Stimulated activated CD4-positive, alpha-beta T cell treated with anti-CD3 and anti-CD28 coated beads, TNF-alpha, amount 100 ng/mL, for 1 hour (primary cell): ENCODE measurements at places on chromosomes 3 and 15.

- DNase-seq, result no peak
Observed at GRCh38 chr3:111913163-111913763, 54.2 kb downstream of the PHLDB2 start.

- DNase-seq, result no peak
Observed at GRCh38 chr3:29475305-29475840, 194.5 kb downstream of the RBMS3 start.

- DNase-seq, result no peak
Observed at GRCh38 chr3:126770096-126770495, 66.1 kb downstream of the CHCHD6 start.

GRCh38 chr3:105798381-105798934, 70.4 kb downstream of the CBLB start:
- DNase-seq, result no peak

GRCh38 chr15:68658151-68658550, 79.4 kb downstream of the CORO2B start:
- DNase-seq, result no peak

DNA sequence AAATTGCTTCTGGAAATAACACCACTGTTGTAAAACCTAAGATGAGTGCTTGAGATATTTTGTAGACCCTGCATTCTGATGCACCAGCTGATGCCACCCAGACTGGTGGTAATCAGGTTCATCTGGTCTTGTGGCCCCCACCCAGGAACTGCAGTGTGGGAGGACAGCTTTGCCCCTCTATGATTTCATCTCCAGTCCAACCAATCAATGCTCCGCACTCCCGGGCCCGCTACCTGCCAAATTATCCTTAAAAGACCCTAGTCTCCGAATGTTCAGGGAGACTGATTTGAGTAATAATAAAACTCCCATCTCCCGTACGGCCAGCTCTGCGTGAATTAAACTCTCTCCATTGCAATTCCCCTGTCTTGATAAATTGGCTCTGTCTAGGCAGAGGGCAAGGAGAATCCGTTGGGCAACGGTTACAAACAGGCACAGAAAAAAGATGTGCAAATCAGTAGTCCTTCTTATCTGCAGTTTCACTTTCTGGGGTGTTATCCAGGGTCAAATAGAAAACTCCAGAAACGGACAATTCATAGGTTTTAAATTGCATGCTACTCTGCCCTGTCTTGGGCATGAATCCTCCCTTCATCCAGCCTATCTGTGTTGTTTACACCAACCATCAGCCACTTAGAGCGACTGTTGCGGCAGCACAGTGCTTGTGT, 29.2 kb upstream of the TRPM1 start:
- no peak for DNase-seq

GRCh38 chr3:99373088-99373845, 265.1 kb upstream of the COL8A1 start:
- DNase-seq, result no peak

DNA sequence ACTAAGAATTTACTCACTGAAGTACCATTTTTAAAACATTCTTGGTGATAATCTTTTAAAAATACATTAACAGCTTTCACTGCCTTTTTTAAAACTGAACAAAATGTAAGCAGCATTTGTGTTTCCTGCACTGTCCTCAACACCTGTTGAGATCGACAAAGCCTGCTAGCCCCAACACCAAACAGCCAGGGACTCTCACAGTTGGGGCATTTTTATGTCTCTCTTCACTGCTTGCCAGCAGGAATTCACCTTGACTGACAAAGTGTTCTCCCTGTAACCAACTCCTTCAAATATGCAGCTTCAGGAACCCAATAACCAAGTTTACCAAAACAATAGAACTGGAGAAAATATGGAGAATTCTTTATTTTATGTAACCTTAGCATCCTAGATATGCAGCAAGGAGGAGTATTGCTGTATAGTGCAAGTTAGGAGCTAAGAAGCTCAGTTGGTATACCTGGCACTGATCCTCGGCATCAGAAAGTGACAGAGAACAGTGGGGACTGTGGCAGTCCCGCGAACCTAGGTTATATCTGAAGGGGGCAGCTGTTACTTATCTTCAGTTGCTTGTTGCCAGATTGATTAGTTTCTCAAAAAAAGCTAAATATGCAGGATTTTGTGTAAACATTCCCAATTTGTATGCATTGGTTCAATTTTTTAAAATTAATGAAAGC, 223.6 kb downstream of the CDIN1 start:
- no peak for DNase-seq

DNA sequence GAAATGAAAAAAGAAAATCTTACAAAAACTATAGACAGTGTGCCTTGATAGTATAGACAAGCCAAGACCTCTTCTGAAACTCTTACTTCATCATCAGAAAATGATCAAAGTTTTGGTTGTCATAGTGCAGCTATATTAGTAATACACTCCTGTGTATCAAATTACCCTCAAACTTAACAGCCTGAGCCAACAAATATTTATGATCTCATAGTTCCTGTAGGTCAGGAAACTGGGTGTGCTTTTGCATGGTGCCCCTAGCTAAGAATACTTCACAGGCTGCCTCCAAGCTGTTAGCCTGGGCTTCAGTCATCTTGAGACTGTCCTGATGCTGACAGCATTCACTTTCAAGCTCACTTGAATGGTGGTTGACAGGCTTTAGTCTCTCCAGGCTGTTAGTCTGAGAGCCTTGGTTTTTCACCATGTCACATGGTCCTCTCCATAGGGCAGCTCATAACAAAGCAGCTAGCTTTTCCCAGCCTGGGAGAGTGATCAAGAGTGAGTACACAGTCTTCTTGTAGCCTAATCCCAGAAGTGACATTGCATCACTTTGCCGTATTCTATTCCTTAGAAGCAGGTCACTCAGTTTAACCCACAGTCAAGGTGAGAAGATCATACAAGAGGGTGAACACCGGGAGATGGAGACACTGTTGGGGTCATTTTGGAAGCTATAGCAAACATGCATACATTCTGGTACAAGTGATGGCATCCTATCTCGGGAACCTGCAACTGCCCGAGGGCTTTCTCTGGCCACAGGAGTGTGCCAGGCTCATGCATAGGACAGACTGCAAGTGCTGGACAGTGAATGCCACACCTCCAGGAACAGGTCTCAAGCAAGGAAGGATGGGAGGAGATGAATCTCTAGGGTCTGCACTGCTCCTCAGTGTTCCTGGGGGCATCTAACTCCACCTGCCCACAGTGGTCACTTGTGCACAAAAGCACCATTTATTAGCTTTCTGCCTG, 173.4 kb upstream of the CADPS start:
- DNase-seq, result no peak

- DNase-seq, result no peak
Observed at GRCh38 chr15:52213206-52213605, 22.0 kb upstream of the GNB5 start.

DNA sequence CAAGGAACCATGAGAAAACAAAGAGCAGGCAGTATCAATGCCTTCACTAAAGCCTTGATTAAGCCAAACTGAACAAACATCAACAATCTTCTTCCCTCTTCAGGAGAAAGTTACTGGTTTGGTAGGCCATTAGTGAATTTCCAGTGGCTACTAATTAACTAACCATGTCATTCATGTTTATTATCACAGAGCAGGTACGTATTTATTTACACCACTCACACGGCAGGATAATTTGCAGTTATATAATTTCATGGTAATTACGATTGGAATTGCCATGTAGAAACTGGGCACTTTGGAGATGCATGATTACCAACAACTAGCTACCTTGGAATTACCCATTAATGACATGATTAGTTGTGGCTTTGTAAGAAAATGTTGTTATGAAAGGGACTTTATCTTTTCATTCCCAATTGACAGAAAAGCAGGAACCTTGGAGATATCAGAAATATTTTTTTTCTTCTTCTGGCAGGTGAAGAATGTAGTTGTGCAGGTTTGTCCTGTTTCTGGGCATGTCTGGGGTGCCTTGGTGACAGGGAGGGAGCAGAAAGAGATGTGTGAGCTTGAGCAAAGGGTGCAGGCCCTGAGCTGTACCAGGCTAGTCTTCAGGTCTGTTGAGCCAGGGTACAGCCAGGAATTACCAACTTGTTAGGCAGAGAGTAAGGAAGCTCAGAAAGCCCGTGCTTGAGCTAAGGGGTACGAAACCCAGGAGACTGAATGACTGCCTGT, 310.7 kb downstream of the RORA start:
- no peak for DNase-seq

- no peak for DNase-seq
Observed at GRCh38 chr3:2923390-2923789, 186.8 kb downstream of the IL5RA start.

DNA sequence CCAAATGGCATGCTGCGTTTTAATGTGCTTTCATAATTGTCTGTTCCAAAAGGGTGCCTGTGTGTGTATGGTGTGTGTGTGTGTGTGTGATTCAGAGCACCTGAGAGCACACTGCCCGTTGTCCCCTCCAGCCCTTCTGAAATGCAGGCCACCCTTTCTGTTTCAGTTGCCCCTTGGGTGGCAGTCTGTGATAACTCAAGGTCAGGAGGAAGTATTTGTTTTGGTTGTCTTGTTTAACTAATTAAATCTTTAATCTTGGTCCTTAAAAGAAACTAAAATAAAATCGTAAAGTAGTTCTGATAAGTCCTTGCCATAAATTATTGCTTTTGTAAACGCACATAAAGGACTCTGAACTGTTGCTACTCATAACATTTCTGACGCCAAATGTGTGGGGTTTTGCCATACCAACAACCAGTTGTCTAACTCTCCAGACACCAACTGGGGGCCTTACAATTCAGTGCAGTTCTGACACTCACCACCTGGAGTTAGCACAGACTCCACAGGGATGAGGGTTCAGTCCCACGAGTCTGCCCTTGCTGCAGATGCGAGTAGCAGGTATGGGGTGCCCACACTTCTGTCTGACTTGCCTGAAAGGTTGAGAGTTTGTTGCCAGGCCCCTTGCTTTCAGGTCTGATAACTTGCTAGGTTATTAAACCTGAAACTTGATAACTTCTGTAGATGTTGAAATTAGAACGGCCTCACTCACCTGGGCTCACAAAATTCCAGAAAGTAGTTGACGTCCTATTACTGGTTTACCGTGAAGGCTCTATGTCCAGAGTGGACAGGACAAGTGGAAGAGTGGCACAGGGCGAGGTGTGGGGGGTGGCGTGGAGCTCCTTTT, 157.3 kb downstream of the IGF1R start:
- DNase-seq, result no peak

DNA sequence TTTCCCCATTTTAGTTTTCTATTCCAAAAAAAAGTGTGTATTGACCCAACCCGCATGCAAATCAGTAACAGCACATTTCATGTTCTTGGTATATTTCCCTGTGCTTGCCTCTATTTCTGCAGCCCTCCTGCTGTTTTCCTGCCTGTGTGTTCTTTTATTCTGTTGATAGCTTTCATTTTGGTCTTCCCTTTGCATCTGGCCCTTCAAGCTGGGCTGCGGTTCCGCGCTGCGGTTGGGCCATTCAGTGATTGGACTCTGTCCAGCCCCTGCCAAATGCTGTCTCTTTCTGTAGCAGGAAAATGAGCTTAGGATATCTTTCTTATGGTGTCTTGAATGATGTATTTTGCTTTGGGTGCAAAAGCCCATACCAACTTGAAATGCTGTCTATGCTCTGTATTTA, 49.9 kb downstream of the ZNF621 start:
- DNase-seq, result no peak

GRCh38 chr3:108100906-108101660, 10.3 kb upstream of the CD47 start:
- no peak for DNase-seq

- DNase-seq, result no peak
Observed at GRCh38 chr3:64267721-64268604, 42.7 kb upstream of the PRICKLE2 start.

GRCh38 chr3:114361391-114361790, 67.6 kb downstream of the TIGIT start:
- no peak for DNase-seq

GRCh38 chr15:65083262-65083701, 6.7 kb downstream of the KBTBD13 start:
- no peak for DNase-seq

DNA sequence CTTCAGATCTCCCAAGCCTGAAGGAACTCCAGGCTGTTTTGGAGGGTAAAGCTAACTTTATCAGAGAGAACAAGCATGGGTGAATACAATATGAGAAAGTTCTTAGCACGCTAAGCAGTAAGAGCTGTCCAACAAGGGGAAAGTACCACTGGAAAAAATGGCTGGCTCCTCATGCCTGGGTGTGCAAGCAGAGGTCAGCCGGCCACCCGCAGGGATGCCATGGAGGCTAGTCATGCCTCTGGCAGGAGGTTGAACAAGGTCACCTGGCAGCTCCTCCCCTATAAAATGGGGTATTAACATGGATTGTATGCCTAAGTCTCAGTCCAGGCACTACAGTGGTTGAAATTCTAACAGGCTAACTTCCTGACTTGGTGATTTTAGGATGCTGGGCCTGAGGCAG, 75.4 kb upstream of the SLC6A1 start:
- no peak for DNase-seq

- DNase-seq, result no peak
Observed at GRCh38 chr15:38860674-38861073, 296.1 kb upstream of the RASGRP1 start.

GRCh38 chr3:355622-356021, 159.1 kb downstream of the CHL1 start:
- DNase-seq, result no peak

DNA sequence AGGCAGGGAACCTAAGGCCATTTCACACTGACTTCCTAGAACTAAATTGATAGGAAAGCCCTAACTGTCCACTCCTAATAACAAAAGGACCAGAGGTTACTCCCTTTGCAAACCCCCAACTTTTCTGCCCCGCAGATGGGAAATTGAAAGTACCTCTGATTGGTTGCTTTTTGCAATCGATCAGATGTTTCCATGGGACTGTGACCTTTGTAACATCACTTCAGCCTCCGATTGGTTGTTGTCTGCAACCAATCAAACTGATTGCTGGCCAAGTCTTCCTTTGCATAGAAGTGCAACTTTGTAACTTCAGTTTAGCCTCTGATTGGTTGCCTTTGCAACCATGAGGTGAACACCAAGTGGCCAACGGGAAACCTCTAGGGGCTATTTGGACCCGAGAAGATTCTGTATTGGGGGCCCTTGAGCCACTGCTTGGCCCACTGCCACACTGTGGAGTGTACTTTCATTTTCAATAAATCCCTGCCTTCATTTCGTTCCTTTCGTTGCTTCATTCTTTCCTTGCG, 11.3 kb upstream of the KNL1 start:
- no peak for DNase-seq

DNA sequence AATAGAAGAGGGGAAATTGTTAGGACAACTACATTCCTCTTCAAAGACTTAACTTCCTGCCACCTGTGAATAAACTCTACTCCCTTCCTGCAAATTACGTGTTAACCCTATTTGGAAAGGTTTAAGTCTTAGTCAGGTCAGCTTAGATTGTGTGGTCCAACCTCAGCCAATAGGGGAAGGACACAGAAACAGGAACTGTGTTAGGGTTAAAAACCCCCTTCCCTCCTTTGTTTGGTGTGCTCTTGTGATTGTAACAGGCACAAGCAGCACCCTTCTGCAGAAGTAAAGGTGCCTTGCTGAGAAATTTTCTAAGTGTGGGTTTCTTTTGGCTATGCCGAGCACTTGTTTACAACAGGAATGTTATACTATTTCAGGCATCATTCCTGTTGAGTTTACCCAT, 45.0 kb upstream of the FSTL1 start:
- DNase-seq, result no peak

- no peak for DNase-seq
Observed at GRCh38 chr3:114127517-114127916, 51.3 kb downstream of the DRD3 start.
